ENCODE measurements at places on chromosomes 2 and 18.

DNA sequence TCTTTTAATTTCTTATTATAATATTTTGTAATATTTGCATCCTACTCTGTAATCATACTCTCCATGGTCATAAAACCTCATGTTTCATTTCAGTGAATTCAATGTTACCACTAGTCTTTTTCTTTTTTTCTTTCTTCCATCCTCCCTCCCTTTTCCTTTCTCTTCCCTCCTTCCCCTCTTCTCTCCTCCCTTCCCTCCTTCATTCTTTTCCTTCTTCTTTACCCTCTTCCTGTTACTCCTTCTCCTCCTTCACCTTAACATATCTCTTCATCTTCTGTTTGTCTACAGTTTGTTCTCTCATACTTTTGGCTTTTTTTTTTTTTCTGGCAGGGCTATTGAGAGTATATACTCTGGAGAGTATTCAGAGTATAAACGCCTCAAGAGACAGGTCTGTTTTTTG lies 491.6 kb upstream of the ID2 start:
- DNase-seq = no peak

GRCh38 chr2:5465859-5466258 lies 226.3 kb upstream of the SOX11 start:
- DNase-seq = no peak

- DNase-seq = no peak
Observed at GRCh38 chr18:849021-849420, 37.0 kb upstream of the YES1 start.

- DNase-seq = no peak
Observed at GRCh38 chr2:207467716-207468347, 61.9 kb upstream of the CREB1 start.

GRCh38 chr18:48002933-48003365 lies 72.5 kb upstream of the SMAD2 start:
- no peak for DNase-seq

GRCh38 chr18:32208577-32208976 lies 18.7 kb downstream of the MEP1B start:
- no peak for DNase-seq

DNA sequence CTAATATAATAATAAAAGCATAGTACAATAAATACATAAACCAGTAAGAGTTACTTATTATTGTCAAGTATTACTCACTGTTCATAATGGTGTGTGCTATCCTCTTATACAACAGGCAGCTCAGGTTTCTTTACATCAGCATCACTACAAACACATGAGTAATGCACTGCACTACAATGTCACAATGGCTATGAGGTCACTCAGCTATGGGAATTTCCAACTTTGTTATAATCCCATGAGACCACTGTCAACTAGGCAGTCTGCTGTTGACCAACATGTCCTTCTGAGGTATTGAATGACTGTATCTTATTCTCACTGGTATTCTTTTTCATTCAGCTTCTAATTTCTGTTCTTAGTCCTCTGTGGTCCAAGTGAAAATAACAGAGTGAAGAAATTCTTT lies 250.4 kb upstream of the DSEL start:
- no peak for DNase-seq

DNA sequence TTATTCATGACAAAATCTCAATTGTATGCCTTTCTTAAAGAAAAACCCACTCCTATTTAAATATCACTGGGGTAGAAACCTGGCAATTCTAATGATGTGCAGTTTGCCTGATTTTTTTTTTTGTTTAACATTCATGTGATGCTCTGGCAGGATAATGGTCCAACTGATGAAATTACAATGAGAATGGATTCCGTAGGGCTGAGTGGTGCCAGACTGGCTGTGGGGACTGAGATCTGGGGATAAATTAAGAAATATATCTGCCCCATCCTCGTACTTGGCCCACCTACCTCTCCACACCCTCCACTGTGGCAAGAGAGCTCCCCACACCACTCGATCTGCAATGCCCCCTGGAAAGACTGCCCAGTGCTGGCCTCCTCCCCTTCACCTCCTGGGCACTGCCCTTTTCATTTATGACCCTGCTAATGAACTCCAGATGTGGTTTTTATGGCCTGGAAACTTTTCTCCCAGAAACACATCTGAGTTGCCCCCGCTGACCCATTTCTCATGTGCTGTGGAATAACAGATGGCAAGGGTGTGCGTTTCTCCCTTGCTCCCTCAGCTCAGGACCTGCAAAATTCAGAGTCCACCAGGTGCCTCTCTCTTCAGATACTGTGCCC lies 33.0 kb upstream of the RPL37A start:
- DNase-seq = no peak

GRCh38 chr2:65514555-65515195 lies 82.3 kb upstream of the SPRED2 start:
- no peak for DNase-seq

DNA sequence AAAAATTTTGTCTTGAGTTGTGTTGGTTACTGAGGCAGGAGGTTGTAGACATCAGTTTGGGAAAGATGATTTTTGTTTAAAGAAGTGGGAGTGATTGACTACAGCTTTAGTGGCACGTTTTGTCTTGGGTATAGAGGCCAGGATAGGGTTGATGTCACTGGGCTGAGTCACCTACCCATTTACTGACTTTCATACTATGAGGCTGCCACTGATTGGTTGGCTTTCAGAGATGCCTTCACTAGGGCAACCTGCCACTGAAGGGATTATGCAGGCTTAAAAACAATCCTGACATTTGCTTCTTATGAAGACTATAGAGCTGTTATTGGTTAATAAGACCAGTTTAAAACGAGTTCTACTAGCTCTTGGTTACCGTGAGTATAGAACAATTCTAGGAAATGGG lies 479.1 kb downstream of the SOX11 start:
- no peak for DNase-seq

GRCh38 chr18:79552696-79553095 lies 126.9 kb upstream of the CTDP1 start:
- DNase-seq = no peak

DNA sequence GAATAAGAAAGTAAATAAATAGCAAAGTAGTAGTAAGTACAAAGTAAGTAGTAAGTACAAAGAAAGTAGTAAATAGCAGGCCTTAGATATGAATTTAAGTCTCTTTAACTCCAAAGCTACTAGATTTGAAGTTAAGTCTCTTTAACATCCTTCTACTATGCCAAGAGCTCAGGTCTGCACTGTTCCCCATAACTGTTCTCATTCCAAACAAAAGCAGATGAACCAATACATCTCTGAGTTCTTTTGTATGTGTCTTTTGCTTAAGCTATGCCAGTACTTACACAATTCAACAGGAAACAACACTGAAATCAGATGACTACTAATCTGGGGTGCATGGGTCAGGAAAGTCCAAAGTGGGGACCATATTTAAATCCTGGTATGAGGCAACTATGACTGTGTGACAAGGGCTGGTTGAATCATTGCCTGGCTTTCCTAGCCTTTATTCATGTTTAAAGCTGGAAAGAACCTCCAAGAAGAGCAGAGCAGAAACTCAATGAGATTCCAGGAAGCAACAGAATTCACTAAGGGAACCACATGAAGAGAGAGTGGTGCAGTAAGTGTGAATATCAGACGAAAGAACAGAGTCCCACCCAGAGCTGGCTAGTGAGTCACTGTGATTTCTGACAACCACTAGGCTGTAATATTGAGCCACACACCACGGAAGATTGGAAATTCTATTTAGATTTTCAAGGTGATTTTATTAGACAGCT lies 51.0 kb upstream of the CYP26B1 start:
- no peak for DNase-seq

GRCh38 chr2:218282173-218282991 lies 9.9 kb downstream of the TMBIM1 start:
- no peak for DNase-seq

- DNase-seq = no peak
Observed at GRCh38 chr18:79851950-79852349, 54.2 kb downstream of the KCNG2 start.

GRCh38 chr2:25324905-25325592 lies 16.7 kb downstream of the DNMT3A start:
- DNase-seq = no peak

- DNase-seq = no peak
Observed at GRCh38 chr2:1049691-1050090, 99.0 kb downstream of the SNTG2 start.

DNA sequence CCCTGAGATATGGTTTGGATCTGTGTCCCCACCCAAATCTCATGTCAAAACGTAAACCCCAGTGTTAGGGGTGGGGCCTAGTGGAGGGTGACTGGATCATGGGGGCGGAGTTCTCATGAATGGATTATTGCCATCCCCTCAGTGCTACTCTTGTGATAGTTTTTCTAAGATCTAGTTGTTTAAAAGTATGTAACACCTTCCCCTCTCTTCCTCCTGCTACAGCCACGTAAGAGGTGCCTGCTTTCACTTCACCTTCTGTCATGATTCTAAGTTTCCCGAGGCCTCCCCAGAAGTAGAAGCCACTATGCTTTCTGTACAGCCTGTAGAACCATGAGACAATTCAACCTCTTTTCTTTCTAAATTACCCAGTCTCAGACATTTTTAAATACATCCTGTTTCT lies 16.9 kb downstream of the PUM2 start:
- DNase-seq = no peak

- DNase-seq = no peak
Observed at GRCh38 chr2:43605851-43606250, 10.0 kb upstream of the THADA start.

- no peak for DNase-seq
Observed at GRCh38 chr2:139077099-139077737, 297.0 kb upstream of the NXPH2 start.

- no peak for DNase-seq
Observed at GRCh38 chr2:95384854-95385569, 17.5 kb upstream of the FAHD2A start.
